NCI-H2081 treated with DMSO at 0.1 percent for 48 hours (cell line): ENCODE measurements at places on chromosomes 2 and 18.

DNA sequence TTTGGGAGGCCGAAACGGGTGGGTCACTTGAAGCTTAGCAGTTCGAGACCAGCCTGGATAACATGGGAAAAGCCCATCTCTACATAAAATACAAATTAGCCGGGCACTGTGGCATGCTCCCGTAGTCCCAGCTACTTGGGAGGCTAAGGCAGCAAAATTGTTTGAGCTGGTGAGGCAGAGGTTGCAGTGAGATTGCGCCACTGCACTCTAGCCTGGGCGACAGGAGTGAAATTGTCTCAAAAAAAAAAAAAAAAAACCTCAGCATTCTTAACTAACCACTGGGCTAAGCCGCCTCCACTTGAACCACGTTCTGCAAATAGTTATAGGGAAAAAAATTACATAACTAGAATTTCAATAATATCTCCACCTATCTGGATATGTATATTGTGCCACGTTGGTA lies 2.3 kb downstream of the FOXI3 start:
- DNase-seq: no peak

DNA sequence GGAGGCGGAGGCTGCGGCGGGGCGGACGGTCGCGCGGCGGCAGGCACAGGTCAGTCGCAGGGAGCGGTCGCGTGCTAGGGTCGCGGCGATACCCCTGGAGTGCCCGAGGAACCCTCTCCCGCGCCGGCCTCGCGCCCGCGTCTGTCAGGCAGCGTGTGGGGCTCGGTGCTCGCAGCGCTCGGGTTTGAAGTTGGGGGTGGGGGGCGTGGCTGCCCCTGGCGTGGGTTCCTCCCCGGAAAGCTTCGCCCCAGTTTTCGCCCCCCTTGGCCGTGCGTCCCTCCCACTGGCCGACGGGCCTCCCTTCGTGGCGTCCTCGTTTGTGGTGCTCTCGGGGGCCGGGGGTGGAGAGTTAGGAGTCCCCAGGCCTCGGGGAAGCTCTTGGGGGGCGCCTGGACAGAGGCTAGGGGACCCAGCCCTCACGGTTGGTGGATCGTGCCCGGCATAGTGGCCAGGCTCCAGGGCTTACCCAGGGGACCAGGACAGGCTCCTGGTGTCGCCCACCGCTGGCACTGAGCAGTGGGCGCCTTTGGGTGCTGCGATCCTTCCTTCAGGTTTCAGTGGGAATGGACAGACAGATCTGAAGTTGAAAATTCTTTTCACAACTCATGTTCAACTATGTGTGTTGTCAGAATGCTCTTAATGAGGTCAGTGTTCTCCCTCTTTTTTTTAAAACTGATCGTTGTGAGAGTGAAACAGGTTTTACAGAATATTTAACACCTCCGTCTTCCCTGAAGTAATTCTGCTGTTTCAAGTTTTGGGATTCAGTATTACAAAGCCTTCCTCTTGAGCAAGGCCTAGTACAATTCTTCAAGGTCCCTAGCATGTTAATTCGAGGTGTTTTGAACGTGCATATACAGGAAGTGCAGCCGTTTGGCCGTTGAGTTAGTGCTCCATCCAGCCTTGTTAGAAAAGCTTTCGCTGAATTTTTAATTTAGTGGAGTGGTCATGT lies 604 bp downstream of the RALBP1 start:
- no peak for DNase-seq

DNA sequence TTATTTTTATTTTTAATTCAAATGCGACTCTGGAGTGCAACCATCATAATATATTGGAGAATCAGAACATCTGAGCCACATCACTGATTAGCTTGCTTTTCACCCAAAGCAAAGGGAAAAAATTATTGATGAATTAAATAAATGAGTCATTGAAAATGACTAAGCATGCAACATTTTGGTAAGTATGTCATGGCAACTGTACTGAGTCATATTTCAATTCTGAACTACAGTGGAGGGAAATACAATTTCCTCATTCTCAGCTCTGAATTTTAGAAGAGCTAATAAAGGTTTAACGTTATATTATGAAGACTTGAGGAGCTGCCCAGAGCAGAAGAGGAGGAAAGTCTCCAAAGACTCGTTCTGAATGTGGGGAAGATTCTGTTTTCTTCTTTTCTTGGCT lies 89.6 kb upstream of the CCDC68 start:
- DNase-seq: no peak

DNA sequence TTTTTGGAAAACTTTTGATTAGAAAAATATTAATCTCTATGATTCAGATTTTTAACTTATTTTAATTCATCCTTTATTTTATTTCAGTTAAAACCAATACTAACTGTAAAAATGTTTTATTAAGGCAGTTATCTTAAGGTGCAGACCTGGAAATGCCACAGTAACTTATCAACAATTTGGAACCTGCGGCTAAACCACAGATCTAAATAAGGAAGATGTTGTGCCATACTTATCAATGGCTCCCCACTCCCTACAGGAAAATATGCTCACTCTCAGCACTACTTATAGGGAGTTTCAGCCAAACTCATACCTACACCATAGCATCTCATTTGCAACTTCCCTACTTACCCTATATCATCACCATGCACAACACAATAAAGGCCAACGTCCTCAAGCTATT lies 226.9 kb upstream of the KYNU start:
- no peak for DNase-seq

GRCh38 chr18:28115149-28115550 lies 61.8 kb downstream of the CDH2 start:
- no peak for DNase-seq

DNA sequence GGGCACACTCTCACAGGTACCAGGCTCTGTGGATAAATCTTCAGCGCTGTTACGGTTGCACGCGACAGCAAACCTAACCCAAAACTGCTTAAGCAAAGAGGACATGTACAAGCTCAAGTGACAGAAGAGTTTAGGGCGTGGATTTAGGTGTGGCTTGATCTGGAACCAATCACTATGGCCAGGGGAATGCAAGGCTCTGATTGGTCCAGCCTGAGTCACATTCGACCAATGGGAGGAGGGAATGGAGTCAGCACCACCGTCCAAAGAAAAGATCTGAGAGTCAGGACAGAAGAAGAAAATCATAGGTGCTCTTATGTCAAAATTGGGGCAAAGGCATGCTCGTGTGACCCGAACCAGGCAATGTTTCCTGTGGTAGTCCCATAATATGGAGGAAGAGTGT lies 139.0 kb downstream of the TRIM43 start:
- no peak for DNase-seq

DNA sequence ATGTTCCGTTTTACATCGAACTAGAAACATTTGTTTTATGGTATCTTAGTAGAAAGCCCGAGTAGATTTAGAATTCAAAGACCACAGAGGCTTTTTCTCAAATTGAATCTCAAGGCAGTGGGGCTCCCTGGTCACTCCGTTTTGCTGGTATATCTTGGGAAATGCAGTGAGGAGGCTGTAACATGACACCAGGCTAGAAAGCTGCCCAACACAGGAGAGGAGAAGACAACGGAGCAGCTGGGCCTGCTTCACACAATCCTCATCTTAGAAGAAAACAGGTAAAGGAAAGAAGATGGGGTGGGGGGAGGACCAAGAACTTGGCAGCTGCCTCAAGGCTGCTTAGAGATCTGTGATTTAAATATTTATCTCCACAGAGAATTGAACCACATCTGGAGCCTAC lies 38.3 kb upstream of the EPB41L3 start:
- DNase-seq: no peak

- no peak for DNase-seq
These were observed 3.6 kb downstream of the PNKD start for GRCh38 chr2:218273908-218274249.

- no peak for DNase-seq
These were observed 368.1 kb upstream of the CDH19 start for GRCh38 chr18:66971960-66972359.

DNA sequence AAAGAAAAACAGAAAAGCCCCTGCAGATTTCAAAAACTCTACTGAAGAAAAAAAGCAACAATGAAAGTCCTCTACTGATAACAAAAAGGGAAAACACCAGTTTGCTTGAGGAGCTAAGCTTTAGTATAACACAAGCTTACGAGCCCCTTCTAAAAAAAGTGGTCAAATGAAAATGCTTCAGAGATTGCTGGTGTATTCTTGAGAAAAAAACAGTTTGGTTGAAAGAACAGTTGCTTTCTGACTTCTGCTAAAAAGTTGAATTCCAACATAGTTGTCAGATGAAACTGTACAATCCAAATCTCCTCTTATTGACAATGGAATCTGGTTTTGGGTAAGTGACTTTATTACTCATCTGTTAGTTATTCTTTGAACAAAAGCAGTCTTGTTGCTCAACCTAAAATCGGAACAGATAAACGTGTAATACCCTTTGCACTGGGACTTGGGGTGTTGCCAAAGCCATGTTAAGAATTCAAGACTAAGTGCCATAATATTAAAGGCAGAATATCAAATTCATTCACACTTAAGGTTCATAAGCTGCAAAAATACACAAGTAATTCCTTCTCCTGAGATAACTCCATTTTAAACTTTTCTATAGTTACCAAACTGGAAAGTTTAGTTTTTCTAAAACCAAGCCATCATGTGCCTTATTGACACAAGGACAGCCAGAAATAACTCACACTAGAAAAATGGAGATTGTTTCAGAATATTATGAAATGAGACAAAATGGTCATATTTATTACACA lies 45.3 kb upstream of the SPAG16 start:
- no peak for DNase-seq

- DNase-seq: no peak
These were observed 9.1 kb downstream of the ALPI start for GRCh38 chr2:232465061-232465460.

DNA sequence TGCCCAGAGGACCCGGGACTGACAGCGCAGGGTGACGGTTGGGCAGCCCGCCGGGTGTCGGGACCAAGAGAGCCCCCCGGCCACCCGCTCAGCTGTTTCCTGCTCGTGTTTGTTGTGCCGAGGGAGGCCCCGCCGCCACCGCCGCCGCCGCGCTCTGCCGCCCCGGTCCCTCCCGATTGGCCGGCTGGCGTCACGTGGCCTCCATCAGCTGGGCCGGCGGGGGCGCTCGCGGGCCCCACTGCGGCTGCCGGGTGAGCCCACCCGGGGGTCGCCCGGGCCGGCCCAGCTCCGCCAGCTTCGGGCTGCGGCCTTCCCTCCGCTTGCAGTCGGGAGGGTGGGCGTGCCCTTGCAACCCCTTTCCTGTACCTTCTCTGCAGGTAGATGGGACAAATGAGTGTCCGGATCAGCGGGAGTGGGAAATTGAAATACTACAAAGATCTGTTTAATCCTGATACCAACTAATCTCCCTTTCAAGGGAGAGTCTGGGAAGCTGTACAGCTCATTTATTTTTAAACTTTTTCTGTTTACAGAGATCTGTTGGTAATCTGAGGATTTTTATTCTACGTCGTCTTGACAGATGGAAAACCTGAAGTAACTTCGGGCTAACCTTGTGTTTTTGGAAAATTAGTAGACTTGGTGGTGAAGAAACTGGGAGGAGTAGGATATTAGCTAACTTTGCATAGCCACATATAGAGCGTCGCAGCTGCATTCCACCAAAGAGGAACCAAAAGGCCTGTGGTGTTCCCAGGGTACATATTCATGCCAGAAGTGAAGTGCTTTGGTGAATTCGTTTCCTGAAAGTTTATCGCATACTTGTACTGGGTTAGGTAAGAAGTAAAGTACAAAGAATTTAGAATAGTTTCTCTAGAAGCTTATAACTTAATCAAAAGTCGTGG lies 1.2 kb downstream of the YPEL5 start:
- DNase-seq: no peak

- no peak for DNase-seq
These were observed 62.3 kb upstream of the NABP1 start for GRCh38 chr2:191615596-191615995.

- DNase-seq: no peak
These were observed 248.9 kb downstream of the MYCN start for GRCh38 chr2:16189029-16189835.

- no peak for DNase-seq
These were observed 306.9 kb downstream of the PDE11A start for GRCh38 chr2:177765698-177766097.

- DNase-seq: peak; percentile 17
These were observed 80.0 kb downstream of the GFPT1 start for GRCh38 chr2:69306822-69307578.

DNA sequence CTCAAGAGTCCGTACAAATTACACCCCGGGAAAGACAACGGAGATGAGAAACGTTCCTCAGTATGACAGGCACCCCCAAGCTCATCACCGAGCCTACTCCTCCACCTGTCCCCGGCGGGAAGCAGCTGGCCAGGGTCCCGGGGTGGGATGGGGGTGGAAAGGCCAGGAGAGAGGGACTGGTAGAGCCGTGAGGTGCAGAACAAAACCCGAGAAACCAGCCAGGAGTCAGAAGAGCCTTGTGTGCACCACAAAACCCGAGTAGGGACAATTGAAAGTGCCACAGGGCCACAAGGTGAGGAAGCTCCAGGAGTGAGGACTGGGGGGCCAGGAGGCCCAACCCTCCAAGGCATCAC lies 75.5 kb upstream of the SALL3 start:
- no peak for DNase-seq

DNA sequence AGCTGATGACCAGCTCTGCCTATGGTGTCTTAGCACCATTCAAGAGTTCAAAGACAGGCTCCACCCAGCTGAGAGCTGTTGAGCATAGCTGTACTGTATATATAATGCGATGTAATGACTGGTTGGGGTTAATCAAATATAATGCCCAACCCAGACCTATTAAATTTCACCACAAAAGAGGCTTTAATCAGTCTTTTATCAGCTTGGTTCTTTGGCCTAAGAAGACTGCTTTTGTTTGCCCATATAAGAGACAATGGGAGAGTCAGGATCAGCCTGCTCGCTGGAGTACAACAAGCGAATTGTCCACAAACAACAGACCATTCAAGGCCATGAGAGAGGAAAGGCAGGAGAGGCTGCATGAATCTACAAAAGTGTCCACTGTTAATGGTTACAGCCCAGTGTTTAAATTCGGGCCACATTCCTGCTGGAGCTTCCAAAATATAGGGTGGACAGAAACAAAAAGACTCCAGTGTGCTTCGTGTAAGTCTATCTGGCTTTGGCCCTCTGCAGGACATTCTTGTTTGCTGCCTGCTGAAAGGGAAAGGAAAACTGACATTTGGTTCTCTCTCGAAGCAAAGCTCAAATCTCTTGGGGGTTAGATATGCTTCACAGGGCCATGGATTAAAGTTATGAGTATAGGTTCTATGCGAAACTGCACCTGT lies 299.0 kb upstream of the FBXO11 start:
- no peak for DNase-seq

GRCh38 chr2:204472375-204472774 lies 72.9 kb upstream of the PARD3B start:
- DNase-seq: no peak

- DNase-seq: no peak
These were observed 63.5 kb upstream of the NFE2L2 start for GRCh38 chr2:177328056-177328455.

DNA sequence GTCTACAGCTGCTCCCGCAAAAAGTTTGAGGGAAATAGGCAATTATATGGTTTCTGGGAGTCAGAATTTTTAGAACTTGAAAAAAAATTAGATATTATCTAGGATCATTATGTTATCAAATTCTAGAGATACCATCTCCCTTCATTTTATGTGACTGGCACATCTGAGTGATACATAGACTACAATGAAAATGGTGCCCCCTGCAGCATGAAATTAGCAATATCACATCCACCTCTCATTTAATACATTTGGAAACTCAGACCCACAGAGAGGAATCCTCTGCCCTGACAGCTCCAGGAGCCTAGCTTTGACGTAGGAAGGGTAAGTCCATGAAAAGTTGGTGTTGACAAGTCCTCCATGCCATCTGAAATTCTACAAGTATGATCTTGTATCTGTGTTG lies 381.6 kb downstream of the SUCLG1 start:
- DNase-seq: peak; percentile 19

GRCh38 chr2:138536302-138536701 lies 34.7 kb downstream of the SPOPL start:
- DNase-seq: no peak

GRCh38 chr2:40271094-40271493 lies 180.8 kb downstream of the SLC8A1 start:
- DNase-seq: no peak
